CD4-positive, alpha-beta T cell treated with Interleukin-21 for 1 hour (primary cell): ENCODE measurements at places on chromosomes 4 and X.

- DNase-seq, result no peak
Measured at GRCh38 chr4:174406383-174406782, 115.9 kb downstream of the HPGD start.

DNA sequence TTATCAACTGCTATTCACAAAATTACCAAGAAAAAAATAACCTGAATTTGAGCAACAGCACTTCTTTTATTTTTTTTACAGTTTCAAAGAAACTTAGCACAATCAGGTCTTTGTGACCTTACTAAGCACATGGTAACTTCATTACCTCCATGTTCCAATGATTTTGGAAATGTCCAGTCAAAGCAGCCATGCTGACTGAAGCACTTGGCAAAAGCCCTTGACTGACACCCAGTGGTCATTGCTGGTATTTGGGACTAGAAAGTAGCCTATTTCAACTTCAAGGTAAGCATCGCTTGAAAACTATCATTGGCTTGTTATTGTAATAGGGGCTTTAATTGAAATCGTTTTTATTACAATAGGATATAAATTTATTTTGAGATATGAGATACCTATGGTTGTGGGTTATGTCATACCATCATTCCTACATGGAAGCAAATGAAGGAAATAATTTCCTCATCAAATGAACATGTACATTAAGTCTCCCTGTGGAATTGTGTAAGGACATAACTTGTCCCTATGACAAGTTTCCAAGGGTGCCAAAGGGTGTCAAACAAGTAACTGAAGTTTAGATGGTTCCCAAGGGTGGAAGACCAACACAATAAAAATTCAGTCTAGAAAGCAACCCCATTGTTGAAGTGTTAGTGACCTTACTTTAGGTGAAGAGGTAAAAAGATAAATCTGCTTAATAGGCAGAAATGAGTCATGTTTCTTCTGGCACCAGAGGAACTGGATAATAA, 15.2 kb upstream of the ANXA10 start:
- DNase-seq, result peak; percentile 21

- DNase-seq, result peak; percentile 35
Measured at GRCh38 chr4:54090804-54091623, 8.9 kb upstream of the GSX2 start.

DNA sequence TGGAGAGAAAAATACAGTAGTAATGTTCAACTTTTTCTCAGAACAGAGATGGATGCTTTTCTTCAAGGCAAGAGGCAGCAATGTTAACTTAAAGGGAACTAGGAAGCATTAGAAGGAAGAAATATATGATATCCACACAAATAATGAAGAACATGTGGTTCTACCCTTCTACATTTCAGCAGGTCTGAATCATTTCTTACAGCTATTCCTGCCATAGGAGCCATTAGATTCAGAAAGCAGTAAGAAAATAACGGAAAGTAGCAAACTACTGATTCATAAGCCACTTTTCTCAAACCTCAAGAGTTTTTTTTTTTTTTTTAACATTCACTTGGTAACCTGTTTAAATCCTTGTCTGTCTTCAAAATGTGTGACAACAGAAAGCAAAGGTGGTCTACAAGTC, 1251.6 kb upstream of the AGA start:
- no peak for DNase-seq

GRCh38 chrX:131841496-131842437, 181.3 kb upstream of the STK26 start:
- peak; percentile 58 for DNase-seq

GRCh38 chr4:111641813-111642579, 503.3 kb upstream of the FAM241A start:
- DNase-seq, result peak; percentile 6
